ENCODE measurements at places on chromosomes 12 and 14.

DNA sequence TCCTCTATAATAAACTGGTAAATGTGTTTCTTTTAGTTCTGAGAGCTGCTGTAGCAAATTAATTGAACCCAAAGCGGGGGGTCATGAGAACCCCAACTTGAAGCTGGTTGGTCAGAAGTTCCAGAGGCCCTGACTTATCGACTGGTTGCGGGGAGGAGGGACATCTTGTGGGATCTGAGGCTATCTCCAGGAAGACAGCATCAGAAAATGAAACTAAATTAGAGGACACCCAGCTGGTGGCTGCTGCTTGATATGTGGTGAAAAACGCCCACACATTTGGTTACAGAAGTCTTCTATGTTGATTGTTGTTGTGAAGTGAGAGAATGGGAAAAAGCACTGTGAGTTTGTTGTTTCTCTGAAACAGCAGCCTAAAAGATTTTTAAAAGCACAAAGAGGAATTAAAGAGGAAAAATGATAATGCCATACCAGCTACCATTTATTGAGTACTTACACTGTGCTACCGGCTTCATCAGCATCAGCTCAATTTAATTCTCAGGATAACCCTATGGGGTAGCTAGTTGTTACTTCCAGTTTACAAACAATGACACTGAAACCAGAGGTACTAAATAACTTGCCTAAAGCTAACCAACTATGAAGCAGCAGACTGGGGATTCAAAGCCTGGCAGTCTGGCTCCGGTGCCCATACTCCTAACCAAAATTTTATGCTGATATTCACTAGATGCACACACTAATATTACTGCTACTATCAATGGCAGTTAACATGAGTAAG, 24.3 kb downstream of the DDX24 start:
- no peak for DNase-seq

GRCh38 chr14:94550041-94550440, 11.2 kb upstream of the SERPINA4 start:
- DNase-seq: no peak

DNA sequence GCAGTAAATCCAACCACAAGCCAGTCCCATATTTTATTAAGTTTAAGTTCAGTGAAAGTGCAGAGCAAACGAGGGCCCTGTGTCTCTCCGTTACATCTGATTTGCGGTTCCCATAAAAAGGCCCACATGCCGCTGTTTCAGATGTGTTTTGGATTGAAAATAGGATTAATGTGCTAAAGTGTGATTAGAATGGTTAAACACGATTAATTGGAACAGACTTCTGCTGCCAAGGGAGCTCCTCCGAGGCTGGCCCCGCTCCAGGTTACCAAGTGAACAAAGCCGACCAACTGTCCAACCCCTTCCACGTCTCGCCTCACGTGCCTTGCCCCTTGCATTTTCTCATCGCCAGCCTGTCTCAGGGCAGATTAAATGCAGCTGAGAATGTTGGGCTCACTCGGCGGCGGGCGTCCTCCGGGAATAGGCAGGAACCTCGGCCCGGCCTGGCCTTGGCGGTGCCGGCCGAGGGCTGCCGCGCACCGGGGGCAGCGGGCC, 166.5 kb upstream of the GSC start:
- no peak for DNase-seq

DNA sequence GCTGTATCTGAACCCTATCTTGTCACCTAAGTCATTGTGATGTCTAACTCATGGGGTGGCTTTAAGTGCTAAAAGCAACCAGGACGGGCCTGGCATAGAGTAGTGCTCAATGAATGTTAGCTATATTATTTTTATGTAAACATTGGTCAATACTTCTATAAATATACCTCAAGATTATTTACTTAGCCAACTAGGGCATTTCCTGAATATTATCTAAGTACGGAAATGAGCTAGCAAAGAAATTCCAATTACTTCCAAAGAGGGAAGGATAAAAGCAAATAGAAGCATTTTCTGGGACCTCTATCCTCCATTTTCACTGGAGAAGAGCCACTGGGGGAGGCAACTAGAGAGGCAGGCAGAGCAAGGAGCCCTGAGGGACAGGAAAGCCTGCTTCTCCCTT, 20.6 kb downstream of the CCDC92 start:
- DNase-seq: no peak

DNA sequence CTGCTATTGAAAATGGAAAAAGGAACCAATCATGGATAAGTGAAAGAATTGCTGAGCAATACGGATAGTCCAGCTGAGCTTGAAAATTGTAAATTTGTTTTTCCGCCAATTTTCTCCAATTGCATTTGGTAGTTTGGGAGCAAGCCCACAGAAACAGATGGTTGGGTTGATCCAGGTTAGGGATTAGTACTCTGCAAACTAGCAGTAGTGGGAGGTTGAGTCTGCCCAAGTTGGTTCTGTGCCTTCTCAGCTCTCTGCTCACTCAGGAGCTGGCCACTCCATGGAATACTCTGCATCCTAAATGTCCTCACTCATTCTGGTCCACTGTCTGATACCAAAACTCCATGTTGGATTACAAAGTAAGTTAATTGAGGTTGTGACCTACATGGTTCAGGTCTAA, 361.1 kb upstream of the ATP2B1 start:
- DNase-seq: no peak

DNA sequence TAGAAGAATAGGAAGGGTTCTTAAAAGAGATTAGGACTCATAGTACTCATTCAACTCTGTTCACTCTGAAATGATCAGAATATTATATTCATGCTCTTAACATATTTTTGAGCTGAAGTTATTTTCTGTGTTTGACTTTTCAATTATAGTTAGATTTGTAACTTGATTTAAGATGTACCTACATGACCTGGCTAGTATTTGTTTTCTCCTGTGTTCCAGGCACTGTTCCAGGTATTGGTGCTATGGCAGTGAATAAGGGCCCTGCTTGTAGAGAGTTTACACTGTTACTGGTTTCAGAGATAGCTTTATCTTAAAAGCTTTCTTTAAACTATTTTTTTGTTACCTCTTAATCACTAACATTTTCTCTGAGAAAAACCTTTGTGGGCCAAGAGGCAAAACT, 19.1 kb upstream of the SLC17A8 start:
- no peak for DNase-seq

DNA sequence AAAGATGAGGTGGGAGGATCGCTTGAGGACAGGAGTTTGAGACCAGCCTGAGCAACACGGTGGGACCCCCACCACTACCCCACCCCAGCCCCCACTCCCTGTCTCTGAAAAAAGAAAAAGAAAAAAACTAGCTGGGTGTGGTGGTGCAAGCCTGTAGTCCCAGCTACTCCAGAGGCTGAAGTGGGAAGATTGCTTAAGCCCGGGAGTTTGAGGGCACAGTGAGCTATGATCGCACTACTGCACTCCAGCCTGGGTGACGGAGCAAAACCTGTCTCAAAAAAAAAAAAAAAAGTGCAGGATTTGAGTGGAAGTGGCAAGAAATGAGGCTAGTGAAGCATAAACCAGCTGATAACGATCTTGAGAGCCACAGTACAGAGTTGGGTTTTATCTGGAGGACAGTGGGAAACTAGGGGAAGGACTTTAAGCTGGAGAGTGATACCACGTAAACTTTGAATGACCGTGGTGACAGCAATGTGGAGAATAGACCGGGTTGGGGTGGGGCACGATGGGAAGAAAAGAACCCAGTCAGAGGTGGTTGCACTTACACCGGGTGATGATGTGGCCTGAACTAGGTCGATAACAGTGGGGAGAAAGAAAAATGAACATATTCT, 85.3 kb downstream of the TMEM260 start:
- DNase-seq: no peak

DNA sequence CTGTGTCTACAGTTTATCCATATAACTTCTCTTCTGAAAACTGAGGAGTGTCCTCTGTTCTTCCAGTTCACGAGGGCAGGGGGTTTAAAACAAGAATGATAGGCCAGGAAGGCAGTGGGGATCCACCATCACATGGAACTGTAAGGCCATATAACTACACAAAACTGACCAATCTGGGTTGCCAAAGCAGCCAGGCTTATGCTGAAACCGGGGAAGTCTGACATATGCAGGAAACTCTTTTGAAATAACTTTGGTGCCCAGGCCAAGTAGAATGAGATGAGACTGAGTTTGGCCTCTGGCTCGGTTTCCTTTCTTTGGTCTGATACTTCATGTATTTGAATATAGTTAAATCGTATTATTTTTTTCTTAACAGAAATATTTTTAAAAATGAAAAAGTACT, 18.0 kb upstream of the ATF1 start:
- DNase-seq: no peak

GRCh38 chr14:72788972-72789728, 104.8 kb downstream of the DPF3 start:
- DNase-seq: no peak

DNA sequence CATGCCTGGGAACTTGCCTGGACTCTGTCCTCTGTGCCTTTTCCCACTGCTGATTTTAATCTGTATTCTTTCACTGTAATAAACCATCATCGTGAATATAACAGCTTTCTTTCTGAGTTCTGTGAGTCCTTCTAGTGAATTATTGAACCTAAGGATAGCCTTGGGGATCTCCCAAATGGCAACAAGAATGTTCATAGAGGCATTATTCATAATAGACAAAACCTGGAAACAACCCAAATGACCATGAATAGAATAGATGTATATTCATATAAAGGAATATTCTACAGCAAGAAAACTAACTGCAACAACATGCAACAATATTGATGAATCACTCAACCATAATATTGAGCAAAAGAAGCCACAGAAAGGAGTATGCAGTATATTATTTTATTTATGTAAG, 44.7 kb upstream of the CEP83 start:
- no peak for DNase-seq

GRCh38 chr12:6735448-6736191, 11.8 kb downstream of the COPS7A start:
- DNase-seq: peak; percentile 69

- DNase-seq: peak; percentile 91
These were observed 20.0 kb downstream of the BORCS5 start for GRCh38 chr12:12376646-12377448.

DNA sequence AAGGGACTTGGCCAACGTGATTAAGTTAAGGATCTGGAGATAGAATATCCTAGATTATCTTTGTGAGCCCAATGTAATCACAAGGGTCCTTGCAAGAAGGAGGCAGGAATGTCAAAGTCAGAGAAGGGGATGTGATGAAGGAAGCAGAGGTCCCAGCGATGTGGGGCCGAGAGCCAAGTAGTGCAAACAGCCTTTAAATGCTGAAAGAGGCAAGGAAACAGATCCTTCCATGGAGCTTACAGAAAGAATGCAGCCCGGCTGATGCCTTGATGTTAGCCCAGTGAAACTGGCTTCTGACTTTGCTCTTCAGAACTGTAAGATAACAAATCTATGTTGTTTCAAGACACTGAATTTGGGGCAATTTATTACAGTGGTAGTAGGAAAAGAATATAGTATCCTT, 74.9 kb downstream of the NEDD1 start:
- no peak for DNase-seq

- DNase-seq: no peak
These were observed 32.7 kb downstream of the GPHB5 start for GRCh38 chr14:63286071-63286470.

GRCh38 chr14:22386924-22387775, 201.9 kb downstream of the DAD1 start:
- DNase-seq: peak; percentile 60

All from RKO (cell line).